ENCODE measurements at places on chromosomes 4 and X.

DNA sequence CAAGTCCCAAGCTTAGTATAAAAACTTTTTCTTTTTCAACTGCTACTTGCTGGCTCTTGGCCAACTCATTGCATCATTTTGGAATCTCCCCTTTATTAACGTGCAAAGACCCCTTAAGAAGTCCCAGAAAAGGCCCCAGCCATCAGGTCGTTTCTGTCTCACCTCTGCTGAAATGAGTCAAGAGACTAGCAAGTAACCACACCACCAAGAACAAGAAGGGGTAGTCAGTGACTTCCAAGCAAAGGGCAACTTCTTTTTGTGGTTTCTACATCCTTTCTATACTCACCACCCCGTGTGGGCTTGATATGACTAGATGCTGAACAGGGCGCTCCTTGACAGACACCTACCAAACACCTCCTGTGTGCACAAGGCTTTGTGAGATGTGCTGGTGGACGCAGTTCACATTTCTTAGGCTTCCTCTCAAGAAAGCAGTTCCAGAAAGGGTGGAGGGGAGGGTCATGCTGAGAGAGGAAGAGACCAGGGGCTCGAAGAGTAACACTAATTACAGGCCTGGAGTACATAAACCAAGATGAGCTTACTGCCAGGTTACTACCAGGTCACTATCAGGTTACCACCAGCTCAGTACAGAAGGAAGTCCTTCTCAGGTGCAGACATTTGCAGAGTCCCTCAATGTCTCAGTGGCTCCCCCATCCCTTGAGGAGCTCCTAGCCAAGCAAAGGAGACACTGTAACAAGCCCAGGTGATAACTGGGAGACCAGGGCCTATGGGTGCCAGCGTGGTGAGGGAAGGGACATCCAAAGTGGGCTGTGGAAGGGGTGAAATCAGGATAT lies 19.3 kb downstream of the JAKMIP1 start:
- DNase-seq: peak; percentile 24

DNA sequence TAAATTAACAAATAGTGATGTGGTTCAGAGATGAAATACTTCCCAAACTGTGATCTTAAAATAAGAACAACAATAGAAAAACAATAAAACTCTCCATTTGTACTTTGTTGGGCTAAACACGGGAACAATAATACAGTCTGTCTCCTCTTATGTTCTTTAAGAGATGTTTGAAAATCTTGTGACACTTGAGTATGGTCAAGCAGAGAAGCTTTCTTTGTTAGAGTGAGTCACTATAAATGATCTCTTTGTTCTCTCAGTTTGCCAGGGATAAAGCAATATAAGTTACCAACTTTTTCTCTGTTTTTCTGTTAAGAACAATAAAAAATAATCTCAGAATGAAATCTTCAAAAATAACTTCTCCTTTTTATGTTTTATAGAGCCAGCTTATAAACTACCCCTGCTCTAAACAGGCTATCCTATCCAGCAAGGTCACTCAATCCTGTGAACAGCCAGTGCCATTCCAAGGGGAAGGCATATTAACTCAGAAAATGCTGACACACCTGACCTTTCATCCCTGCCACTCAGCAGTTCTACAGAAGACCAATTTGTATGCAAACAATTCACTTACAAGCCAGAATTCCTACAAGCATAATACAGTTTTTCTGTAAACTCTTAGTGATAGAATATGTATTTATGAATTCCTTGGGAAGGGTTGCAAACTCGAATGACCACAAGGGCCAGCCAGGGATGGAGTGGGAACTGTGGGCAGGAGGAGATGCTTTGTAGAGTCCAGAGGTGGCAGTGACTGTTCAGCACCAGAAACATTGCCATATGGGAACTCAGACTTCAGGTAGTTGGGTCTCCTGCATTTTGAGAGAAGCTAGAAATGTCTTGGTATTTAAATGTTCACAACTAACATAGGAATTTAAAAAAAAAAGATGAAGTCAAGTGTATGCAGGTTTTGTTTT lies 52.2 kb downstream of the AFM start:
- no peak for DNase-seq

DNA sequence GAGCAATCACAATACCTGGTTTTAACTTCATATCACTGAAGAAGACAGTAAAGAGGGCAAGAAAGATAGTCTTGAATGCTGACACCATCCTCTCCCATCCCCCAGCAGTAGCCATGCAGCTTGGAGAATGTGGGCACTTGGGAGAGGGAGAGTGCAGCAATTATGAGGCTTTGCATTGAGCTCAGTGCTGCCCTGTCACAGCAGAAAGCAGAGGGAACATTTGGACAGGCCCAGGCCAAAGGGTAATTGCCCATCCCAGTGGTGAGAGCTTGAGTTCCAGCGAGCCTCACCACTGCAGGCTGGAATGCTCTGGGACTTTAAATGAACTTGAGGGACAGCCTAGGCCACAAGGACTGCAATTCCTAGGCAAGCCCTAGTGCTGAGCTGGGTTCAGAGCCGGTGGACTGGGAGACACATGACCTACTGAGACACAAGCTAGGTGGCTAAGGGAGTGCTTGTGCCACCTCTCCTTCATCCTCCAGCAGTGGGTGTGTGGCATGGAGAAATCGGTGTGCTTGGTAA lies 36.3 kb downstream of the CORIN start:
- no peak for DNase-seq

- no peak for DNase-seq
Observed at GRCh38 chrX:153623310-153624029, 23.5 kb upstream of the DUSP9 start.

DNA sequence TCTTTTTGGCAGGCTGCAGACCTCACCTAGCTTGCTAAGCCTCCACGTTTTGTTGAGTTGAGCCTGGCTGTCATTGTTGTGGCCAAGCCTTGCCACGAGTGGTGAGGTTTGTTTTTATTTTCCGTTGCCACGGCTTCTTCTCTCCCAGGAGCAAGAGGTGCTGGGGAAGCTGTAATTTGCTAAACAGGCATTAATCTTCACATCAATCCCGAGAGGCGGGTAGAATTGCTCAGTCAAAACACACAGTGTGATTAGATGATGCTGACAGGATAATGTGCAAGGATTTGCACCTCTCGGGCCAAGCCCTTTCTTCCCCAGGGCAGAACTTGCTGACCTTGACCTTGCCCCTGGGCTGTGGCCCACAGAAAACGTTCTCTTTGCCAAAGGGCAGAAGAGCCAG lies 72.2 kb upstream of the ATP6AP2 start:
- DNase-seq: no peak

- no peak for DNase-seq
Observed at GRCh38 chrX:151030845-151031244, 47.7 kb downstream of the HMGB3 start.

GRCh38 chrX:22025751-22026150 lies 6.4 kb upstream of the PHEX start:
- no peak for DNase-seq

GRCh38 chr4:6402566-6403399 lies 69.6 kb downstream of the PPP2R2C start:
- no peak for DNase-seq

DNA sequence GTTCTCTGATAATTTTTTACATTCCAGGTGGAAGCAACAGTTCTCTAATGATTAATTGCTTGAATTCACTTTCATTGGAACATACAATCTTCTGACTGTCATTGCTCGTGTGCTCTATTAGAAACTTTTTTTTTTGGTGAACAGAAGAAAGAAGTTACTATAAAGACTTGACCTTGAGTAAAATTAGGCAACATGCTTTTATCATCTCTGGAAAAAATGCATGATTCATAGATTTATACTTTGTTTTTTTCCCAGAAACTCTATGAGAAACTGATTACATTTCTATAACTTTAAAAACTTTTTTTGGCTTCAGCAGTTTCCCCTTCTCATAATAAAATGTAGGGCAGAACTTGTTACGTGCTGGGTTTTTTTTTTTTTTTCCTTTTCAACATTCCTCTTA lies 167.6 kb downstream of the ARHGAP10 start:
- DNase-seq: no peak

- DNase-seq: no peak
Observed at GRCh38 chr4:53656421-53656981, 65.2 kb upstream of the LNX1 start.

DNA sequence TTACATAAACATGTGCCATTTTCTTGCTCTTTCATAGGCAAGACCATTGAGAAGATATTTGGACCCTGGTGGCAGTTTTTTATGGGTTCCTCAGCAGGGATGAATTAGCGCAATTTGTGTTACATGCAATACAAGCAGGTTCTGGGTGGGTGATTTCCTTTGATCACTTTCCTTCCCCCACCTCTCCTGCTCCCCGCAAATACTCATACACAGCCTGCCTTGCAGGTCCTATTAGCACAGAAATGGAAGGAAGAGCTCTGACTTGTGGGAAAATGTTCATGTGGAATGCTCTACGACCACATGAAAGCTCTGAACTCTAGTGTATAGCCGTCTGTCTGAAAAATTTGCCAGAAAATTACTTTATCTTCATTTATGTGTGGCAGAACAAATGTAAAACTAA lies 361.0 kb upstream of the FAT1 start:
- no peak for DNase-seq

DNA sequence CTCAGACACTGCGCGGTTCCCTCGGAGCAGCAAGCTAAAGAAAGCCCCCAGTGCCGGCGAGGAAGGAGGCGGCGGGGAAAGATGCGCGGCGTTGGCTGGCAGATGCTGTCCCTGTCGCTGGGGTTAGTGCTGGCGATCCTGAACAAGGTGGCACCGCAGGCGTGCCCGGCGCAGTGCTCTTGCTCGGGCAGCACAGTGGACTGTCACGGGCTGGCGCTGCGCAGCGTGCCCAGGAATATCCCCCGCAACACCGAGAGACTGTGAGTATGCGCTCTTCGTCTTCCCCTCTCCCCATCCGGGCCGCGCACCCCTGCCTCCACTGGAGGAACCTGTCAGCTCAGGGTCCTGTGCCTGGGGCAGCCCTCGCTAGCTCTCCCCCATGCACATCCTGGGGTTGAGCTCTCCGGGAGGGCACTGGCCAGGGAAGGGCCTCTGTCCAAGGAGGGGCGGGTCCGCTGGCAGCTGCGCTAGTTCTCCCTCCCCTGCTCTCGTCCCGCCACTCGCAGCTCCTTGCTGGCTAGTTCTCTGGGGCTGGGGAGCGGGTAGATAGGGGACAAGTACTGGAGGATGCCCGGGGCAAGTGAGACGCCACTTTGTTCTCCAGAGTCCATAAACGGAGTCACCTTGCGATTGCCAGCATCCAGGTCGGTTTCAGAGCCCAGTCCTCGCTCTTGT lies 2.2 kb downstream of the SLIT2 start:
- no peak for DNase-seq

DNA sequence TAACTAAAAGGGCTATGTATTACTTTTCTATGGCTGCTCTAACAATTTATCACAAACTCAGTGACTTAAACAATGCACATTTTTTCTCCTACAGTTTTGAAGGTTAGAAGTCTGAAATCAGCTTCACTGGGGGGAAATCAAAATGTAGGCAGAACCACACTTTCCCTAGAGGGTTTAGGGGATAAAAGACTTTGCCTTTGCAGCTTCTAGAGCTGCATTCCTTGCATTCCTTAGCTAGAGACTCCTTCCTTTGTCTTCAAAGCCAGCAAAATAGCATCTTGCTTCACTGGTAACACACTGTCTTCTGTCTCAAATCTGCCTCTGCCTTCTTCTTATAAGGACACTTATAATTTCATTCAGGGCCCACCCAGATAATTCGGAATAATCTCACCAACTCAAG lies 152.4 kb upstream of the SPIN4 start:
- DNase-seq: no peak

DNA sequence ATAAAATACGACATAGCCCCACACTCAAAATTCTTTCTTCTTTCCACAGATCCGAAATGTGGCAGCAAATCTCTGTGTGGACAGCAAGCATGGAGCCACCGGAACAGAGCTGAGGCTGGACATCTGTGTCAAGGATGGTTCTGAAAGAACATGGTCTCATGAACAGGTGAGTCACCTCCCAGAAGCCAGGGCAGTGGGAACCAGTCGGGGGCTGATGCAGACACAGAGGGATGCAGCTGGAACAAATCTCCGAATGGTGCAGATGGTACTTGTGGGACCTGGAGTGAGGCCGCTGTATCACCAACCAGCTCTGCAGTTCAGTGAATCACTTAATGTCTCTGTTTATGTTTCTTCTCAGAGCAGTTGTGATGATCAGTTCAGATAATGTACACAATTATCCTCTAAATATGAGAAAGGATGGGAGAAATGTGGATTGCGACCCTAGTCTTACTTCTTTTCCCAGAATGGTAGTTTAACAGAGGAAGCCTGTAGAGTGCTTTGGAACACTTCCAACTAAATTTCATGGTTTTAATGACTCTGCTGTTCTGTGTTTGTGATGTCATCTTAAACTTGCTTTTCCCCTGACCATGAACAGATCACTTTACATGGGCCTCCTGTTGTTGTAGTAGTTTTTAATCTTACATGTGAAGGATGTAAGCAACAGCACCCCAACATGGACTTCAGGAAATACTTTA lies 159.3 kb upstream of the GALNT7 start:
- no peak for DNase-seq

DNA sequence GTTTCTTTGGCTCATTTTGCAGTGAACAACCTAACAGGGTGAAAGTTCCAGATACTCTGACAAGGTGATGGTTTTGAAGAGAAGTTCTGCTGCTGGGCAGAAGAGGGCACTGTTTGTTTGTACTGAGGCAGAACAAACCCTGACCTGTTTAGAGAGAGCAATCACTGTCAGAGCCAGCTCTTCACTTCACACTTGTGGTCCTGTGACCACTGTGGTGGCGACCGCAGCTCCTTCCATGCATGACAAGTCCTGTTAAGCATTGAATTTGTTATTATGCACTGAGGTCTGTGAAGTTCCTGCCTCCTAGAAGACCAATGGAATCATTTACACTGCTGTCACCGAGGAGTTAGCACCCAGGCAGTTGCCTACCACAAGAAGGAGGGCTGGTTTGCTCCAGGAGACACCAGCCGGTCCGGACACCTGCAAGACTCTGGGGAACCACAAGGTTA lies 86.6 kb downstream of the ZNF330 start:
- DNase-seq: peak; percentile 15

- DNase-seq: no peak
Observed at GRCh38 chrX:19462879-19463278, 52.4 kb downstream of the MAP3K15 start.

DNA sequence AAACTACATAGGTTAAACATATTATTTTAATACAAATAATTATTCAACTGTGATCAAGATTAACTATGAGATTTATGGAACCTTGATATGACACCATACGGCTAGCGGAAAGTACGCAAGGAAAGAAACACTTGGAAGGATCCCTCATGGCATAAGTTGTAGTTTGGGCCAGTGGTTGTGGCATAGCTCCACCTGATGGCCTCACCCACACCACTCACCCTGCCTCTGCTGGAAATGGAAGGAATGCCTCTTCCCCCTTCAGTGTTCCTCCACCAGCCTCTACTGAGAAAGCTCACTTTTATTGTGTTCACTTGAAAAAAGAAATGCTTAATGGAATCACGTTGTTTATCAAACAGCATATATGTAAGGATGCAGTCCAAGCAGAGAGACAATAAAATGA lies 86.4 kb downstream of the BMP15 start:
- no peak for DNase-seq
